Aorta (tissue), 5 donors: ENCODE measurements at places on chromosomes 7 and 10. TPM values are rescaled to one million over a fixed set of nuclear protein-coding genes. Genes with fewer than 3 reads are reported as not detected.

DNA sequence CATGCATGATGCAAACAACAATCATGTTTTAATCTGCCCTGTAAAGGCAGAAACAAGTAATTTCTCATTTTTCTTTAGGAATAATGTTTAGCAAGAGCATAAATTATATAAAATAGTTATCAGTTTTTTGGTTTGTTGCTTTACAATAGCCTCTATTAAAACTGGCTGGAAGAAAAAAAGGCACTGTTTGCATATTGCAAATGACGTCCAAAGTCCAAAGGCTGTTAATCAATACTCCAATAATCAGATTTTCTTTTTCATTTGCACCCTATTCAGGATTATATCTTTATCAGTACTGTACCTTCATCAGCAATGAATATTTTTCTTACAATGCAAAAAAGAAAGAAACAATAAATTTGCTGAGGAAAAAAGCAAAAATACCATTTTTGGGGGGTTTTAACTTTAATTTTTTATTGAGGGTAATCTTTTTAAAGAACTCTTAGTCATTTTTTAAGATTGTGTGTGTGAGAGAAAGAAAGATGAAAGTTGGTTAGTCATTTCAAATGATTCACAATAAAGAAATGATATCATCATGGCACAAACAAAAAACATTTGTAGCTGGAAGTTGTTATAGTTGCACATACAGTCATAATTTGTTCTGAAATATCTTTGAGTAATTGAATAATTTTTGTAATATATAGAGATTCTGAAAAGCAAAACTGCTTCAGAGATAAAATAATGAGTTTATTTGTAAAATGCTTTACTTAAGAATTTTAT is 44.4 kb upstream of the AKR1C2 start:
- no peak for DNase-seq

GRCh38 chr10:24153031-24153430 is 55.9 kb upstream of the KIAA1217 start:
- no peak for DNase-seq

DNA sequence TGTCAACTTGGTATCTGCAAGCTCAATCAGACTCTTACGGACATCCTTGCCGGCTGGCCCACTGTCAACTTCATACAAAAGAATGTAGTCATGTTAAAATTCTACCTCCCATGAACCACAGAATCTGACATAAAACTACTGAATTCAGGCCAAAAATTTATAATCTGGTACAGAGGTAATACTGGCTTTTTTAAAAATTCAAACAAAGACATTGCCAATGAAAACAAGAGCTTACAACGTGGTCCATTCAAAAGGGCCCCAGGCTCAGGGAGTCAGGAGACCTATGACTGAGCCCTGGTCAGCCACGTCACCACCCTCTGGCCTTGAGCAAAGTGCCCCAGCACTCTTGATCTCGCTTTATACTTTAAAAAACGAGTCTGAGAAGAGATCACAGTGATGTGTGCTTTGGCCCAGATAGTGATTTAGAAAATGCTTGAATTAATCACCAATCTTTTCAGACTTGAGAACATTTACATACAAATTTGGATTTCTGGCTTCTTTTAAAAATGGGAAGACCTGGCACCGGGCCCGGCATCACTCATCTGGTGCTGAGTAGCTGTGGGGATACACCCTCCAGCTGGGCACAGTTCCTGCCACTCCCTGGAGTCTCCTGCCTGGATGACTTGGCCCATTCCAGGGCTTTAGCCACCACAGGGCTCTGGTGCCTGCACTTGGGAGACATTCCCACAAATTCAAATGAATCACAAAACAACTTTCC is 94.1 kb downstream of the PIP4K2A start:
- DNase-seq = peak; percentile 94

NRP1 gene
- 111 TPM for total RNA-seq

OR2A42 gene
- total RNA-seq = 1.3 TPM
